ENCODE measurements at places on chromosomes 3 and 15.

DNA sequence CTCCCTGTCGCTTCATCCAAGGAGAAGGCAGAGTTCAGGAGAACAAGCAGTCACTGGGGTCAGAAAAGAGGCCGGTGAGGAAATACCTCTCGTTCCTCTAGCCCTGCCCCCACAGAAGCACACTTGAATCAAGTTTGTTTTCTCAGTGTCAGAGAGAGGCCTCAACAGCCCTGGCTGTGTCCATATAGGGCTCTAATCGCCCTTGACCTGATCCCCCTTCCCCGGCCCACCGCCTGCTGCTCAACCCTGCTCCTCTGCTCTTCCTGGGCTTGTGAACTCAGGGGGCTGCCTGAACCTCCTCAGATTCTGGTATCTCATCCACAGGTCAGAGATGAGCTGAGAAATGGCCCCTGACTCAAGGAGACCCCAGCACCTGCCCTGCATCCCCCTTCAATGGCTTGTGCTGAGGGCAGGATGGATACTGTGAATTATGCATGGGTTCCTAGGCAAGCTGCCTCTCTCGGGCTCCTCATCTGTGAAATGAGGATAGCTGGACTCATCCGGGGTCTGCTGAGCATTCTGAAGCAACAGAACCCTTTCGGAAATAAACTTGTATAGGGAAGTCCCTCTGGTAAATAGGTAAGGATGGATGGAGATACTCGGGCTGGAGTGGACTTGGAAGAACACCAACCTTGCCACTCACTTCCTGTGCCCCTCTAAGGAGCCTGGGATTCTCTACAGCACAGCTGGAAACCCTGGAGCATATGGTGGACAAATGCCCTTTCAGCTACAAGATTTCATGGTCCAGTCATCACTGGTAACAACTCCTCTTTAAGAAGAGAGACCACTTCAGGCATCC, 147.5 kb downstream of the STT3B start:
- DNase-seq = no peak

GRCh38 chr15:64286473-64286872, 69.5 kb downstream of the CSNK1G1 start:
- DNase-seq = no peak

- DNase-seq = no peak
Measured at GRCh38 chr3:196506687-196507086, 3.1 kb upstream of the RNF168 start.

- no peak for DNase-seq
Measured at GRCh38 chr3:157279237-157279636, 119.3 kb upstream of the CCNL1 start.

DNA sequence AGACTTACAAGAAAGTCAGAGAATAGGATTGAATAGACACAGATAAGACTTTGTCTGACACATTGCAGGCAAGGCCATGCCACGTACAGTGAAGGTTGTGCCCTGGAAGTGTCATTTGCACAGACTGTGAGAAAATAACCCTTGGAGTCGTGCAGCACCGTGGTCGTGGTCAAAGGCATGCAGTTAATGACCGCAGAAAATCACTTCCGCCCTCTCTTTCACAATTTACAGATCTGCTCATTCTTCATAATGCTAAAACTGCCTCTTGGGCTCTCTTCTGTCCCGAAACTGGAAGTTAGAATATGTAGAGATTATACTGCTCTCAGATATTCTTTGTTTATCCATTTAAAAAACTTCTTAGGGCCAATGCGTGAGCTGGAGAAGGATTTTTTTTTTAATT, 73.2 kb upstream of the CTXND1 start:
- no peak for DNase-seq

- DNase-seq = no peak
Measured at GRCh38 chr3:4508048-4508981, 15.2 kb downstream of the ITPR1 start.

- DNase-seq = no peak
Measured at GRCh38 chr3:51709004-51709420, 2.1 kb downstream of the GRM2 start.

GRCh38 chr3:151673974-151674373, 59.8 kb upstream of the AADACL2 start:
- no peak for DNase-seq

- no peak for DNase-seq
Measured at GRCh38 chr3:186257866-186258265, 104.2 kb downstream of the DGKG start.

Measured in central memory CD8-positive, alpha-beta T cell (primary cell).